ENCODE measurements at places on chromosomes 1 and 21.

- no peak for DNase-seq
Measured at GRCh38 chr1:230728710-230729392, 14.9 kb upstream of the AGT start.

DNA sequence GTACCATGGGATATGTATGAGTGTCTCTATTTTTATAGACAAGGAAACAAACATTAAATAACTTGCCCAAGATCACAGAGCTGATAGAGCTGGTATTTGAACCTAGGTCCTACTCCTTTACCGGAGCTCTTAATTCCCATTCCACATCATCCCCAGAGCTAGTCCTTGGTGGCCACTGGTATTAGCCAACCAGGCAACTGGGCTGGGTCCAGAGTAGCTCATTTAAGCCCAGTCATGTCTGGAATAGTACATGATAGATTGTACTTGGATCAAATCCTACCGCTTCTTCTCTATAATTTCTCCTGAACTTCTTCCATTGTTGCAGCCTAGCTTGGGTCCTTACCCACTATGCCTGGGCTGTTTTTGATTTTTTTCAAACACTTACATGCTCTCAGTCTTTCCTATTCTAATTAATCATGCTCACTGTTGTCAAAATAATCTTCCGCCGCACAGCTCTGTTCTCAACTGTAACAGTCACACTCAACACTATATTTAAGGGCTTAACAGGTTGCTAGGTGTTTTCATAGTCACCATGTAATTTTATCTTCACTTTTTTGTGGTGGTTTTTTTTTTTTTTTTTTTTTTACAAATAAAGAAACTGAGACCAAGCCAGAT lies 80.2 kb downstream of the COLGALT2 start:
- DNase-seq, result no peak

DNA sequence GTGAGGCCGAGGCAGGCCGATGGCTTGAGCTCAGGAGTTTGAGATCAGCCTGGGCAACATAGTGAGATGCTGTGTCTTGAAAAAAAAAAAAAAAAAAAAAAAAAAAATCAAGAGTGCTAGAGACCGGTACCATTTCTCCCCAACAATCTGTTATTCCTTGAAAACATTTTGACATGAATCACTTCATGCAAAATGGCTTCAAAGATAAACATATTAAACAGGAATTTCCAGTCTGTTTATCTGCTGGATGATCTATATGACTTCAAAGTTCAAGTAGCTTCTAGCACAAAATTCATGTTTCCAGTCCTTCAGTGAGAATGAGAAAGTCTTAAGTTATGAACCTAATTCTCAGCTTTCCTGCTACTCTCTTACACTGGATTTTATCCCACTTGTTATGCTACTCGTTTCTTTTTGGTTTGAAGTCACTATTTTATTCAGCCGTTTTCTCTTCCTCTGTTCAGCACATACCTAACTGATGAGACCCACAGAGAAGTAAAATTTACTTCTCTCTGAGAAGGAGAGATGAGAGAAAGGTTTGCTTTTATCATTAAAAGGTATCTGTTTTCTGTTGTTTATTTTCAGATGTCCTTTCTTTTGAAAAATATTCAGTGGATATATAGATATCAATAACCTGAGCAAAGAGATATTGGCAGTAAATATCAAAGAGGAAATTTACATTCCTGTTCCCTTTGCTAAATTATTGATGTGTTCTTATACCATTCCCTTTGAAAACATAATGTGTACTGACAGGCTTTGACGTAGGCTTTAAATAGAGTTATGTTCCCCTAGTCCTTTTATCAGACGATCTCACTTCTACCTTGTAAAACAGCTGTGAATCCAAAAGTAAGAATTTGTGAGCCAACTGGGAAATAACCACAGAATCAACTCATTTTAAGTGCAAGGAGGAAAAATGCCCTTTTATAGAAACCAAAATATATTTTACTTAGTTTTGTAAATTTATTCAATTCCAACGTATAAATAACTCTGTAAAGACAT lies 38.2 kb downstream of the CD46 start:
- DNase-seq, result no peak

DNA sequence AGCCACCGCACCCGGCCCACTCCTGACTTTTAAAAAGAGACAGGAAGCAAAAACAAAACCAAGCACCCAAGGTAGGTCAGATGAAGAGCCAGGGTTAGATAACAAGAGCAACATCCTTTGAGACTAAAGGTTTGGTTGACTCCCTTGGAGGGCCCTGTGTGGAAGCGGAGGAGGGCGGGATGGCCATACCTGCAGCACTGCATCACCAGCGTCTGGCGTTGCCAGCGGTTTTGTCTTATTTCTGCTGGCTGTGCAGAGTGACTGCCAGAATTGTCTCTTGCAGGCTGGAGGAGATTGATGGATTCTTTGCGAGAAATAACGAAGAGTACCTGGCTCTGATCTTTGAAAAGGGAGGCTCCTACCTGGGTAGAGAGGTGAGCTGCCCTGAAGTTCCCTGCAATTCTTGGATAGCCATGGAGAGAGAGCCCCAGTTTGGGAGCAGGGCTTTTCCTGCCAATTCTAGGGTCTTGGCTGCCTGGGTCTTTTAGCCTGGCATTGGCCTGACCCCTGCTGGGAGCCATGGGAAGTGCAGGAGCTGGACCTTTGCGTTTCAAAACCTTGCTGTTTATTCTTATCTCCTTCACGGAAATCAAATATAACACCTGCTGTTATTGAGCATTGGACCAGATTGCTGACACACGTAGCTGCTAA lies 24.0 kb downstream of the QSOX1 start:
- DNase-seq, result peak; percentile 39

GRCh38 chr21:35291034-35291433 lies 241.9 kb upstream of the RUNX1 start:
- DNase-seq, result no peak

GRCh38 chr1:165312591-165312990 lies 43.9 kb downstream of the LMX1A start:
- no peak for DNase-seq

DNA sequence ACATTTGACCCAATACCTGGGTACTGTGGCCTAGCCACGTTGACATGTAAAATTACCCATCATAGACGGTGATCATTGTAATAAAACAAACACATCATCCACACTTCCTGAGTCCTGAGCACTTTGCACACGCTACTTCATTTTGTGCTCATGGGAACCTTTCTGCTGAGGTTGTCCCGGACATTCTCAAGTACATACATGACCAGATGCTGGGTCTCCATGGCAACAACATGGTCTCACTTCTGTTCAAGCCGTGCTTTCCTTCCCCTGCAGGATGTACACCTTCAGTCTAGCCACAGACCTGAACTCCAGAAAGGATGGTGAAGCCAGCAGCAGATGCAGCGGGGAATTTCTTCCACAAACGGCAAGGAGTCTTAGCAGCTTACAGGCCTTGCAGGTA lies 22.7 kb downstream of the UBASH3A start:
- DNase-seq, result no peak

DNA sequence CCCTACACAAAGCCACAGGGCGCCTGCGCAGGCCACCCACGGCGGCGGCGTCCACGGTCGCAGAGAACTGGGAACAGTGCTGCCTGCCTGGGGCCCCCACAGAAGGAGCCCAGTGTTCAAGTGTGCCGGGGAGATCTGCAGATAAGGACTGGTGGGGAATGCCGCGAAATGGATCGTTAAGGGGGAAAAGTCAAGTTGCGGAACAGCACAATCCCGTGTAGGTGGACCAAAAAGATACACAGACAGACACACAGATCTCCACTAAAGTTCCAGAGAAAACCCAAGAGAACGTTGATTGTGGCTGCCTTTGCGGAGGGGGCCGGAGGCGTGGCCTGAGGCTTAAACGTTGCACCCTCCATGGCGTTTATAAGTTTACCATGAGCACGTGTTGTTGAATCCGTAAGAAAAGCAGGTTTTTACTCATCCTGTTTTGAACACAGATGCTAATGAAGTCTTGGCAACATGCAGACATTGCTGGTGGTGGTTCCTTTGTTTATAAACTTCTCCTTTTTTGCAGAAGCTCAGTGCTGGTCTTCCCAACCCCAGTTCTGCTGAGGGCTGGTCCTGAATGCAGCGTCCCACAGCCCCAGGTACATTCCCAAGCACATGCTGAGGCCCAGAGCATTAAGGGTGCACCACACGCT lies 4.1 kb downstream of the SPATC1L start:
- DNase-seq, result no peak

DNA sequence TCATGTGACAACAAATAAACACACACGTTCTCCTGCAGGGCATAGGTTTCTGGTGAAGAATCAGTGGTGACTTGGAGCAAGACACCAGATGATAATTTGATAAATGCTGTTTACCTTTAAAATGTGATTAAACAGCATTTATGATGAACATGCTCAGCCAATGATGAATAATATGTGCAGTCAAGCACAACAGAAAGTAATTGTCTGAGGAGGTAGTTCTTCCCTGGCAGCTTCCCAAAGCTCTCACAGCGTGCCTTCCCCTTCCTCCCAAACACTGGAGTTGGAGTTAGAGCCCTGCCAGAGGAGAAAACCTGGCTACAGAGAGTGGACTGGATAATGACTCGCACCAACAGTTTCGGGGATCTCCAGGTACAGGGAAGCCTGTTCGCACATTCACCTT lies 463.5 kb downstream of the SMYD3 start:
- DNase-seq, result no peak

GRCh38 chr1:173473599-173474011 lies 3.5 kb upstream of the PRDX6 start:
- DNase-seq, result no peak

GRCh38 chr1:211258756-211259637 lies at the start of gene RCOR3:
Gene RCOR3 (plus strand): TSS chr1:211259366. CDS start chr1:211259561, 195 bp downstream.
- peak; percentile 89 for DNase-seq

DNA sequence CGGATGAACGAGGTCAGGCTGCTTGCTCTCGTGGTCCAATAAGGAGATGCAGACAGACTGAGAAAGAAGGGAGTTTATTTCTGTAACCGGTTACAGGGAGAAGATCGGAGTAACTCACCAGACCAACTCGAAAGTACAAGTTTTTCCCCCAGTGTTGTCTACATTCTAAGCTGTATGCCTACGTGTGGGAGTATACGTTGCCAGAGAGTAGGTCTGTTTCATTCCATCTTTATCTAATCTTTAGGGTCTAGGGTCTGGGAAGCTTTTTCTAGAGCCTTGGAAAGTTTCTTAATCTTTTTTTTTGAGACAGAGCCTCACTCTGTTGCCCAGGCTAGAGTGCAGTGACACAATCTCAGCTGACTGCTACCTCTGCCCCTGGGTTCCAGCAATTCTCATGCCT lies 4.7 kb upstream of the PADI1 start:
- no peak for DNase-seq

GRCh38 chr1:233180641-233181364 lies 114.7 kb downstream of the PCNX2 start:
- no peak for DNase-seq

DNA sequence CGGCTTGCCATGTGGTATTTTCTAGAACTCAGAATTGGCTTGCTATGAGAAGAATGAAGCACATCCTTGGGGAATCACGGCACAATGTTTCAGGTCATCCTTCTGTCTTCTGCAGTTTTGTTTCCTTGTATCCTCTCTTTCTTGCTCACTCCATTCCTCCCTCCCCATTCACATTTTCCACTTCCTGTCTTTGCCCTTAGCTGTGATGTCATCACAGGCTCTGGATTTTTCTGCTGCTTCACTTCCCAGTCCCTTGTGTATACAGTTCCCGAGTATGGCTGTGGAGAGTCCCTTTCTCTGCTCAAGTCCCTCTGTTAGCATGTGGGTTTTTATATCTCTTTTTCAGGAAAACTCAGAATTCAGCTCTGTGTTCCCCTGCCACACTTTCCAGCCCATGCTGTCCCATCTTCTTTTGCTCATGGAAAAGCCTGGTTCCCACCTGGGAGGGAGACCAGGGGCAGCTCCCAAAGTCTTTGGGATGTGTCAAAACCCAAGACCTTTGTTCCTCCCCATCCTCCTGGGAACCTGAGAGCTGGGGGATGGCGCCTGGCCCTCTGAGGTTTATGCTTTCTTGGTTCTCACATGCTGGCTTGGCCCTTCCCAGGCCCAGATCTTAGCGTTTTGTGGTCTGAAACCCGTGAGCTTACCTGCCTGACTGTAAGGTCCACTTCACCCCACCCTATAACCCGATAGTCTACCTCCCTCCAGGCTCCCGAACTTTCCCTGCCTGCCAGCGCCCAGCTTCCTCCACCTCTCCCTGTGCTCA lies 4.8 kb upstream of the RGS16 start:
- no peak for DNase-seq

GRCh38 chr1:226823643-226824042 lies 46.8 kb upstream of the PSEN2 start:
- no peak for DNase-seq

DNA sequence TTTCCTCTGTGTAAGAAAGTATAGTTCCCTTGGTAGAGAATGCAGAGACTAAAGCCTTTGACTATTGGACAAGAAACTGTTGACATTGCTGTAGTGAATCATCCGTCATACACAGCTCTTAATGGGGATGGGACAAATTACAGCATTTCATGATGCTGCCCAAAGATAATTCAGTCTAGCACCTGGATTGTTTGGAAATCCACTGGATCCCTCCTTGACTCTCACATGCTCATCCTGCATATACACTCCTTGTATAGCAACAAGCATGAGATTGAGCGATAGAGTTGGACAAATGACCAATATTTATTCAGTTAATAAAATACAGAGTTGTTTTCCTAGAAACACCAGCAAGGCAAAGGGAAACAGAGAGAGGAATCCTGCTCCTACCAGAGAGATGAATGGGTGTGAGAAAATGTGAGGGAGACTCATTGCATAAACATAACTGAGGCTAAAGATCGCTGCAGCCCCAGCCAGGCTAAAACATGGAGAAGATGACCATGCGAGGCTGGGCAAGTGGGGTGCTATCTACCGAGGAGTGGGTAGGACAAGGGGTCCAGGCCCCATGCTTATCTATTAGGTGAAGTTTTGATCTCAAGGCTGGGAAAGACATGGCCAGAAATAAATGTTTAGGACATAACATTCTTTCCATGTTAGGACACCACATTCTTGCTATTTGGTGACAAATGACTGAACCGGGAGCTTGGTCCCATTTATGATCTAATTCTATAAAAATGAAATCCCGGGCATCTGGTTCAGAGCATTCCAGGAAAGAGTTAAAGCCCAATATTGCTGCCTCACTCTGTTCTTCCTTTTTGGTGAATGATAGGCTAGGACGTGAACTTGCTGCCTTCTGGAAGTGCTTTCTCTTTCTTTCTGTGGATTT lies 153.2 kb downstream of the TGFB2 start:
- no peak for DNase-seq

- no peak for DNase-seq
Measured at GRCh38 chr1:226568077-226568831, 19.7 kb downstream of the STUM start.

DNA sequence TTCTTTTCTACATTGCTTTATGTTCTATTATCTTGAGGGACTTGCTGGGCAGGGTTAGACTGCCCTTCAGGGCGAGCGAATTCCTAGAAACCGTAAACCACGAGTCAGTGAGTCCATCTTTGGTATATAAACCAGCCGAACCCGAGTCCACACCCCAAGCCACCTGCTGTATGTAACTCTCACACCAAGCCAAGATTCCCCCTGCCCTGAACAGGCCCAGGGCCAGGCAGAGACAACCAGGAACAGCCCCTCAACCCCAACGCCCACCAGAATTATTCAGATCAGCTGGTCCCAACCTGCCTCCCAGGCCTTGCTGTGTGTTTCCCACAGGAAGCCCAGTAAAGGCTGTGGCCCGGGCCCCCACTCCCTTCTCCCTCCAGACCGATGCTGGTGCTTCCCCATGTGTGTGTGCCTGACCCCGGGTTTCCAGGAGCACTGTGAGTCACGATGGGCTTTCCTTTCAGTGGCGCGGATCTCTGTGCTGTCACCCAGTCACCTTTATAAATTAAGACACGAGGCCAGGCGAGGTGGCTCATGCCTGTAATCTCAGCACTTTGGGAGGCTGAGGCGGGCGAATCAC lies 17.1 kb downstream of the KIF17 start:
- no peak for DNase-seq

GRCh38 chr1:161826478-161826877 lies 60.4 kb downstream of the ATF6 start:
- DNase-seq, result no peak

GRCh38 chr1:221823561-221823960 lies 81.7 kb upstream of the DUSP10 start:
- DNase-seq, result no peak

All from T-helper 1 cell (primary cell).